ENCODE measurements at places on chromosomes 1 and 21.

DNA sequence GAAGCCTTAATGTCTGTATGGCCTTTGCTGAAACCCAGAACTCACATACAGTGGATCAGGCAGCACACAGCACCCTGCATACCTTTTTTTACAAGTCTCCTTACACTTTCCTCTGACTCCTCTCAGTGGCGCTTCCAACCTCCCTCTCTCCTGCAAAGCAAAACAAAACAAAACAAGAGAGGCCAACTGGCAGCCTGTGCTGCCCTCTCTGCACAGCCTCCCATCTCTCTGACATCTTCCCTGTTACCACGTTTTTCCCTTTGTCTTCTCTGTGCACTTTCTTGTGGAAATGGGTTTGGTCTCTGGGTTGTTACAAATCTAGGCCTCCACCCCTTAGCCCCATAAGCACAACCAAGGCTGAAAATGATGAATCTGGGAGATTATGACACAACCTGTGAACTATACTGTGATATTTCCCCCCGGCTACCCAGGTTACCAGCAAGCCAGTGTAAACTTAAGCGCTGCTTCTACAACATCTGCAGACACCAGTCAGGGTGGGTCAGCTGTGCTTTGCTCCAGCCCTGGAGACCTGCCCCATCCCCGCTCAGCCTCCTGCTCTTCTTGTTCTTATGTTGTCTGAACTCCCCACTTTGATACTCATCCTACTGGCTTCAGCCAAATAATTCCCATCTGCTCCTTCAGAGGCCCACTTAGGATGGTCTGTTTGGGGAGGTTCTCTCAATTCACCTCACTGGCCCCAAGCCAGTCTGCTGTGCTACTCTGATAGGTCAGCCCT lies 54.9 kb upstream of the FMOD start:
- no peak for DNase-seq

DNA sequence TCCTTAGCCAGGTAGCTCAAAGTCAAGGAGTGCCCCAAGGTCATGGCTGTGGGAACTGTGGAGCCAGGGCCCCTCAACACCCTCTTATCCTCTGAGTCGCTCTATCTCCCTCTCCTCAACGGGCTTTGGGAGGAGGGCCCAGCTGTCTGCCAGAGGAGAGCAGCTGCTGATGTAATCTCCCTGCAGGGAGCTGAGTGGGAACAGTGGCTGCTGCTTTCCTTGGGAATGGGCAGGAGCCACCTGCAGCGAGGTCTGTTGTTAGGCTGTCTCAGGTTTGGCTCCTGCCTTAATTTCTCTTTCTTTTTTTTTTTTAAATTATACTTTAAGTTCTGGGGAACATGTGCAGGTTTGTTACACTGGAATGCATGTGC lies 58.8 kb upstream of the MAP1LC3C start:
- no peak for DNase-seq

- no peak for DNase-seq
These were observed 16.1 kb upstream of the TRABD2B start for GRCh38 chr1:48013270-48013669.

DNA sequence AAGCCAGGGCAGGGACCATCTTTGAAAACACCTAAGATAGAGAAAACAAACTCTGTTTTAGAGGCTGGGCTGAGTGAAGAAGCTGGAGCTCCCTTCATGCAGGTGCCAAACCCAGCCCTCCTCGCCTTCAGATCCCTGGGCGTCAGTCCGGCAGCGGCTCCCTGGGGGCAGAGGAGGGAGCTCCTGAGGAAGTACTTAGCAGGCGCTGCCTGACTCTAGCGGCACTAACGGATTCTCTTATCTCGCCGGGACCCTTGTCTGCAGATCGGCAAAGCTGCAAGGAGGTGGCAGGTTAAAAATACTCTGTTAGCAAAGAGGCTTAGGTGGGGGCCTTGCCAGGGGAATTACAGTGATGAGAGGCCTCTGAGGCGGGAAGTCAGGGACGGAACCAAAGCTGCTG lies 79.6 kb downstream of the PLXNA2 start:
- no peak for DNase-seq

DNA sequence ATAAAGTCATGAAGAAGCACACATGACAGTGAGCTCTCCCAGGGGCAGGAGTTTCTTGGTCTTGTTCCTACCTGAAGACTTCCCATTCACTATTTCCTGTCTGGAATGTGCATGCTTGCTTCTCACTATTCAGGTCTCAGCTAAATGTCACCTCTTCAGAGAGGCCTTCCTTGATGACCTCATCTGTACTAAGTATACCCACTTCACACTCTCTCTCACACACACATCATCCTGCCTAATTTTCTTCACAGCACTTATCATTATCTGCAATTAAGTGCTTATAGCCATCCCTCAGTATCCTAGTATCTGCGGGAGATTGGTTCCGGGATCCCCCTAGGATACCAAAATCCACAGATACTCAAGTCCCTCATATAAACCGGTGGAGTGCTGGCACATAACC lies 146.4 kb upstream of the IVNS1ABP start:
- no peak for DNase-seq

- DNase-seq = no peak
These were observed 26.8 kb downstream of the TP73 start for GRCh38 chr1:3679098-3679555.

- DNase-seq = no peak
These were observed 40.1 kb downstream of the MAST2 start for GRCh38 chr1:45843474-45843905.

All from spleen (tissue), 13 donors.